ENCODE measurements at places on chromosomes 11 and 22.

GRCh38 chr11:126082251-126083109, 19.8 kb upstream of the CDON start:
- no peak for DNase-seq

DNA sequence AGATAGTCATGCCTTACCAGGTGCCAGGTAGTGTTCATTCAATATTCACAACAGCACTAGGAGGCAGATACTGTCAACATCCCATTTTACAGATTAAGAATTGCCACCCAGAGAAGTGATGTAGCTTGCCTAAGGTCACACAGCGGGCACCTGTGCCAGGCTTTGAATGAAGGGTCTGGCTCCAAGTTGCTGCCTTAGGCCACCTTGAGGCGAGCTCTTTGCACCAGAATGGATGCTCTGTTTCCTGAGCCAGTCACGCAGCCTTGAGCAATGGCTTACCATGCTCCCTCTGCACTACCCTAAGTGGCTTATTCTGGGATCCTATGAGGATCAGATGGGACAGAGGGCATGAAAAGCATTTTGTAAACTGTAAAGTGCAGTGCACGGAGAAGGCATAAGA, 25.1 kb upstream of the TIMP3 start:
- no peak for DNase-seq

GRCh38 chr22:39655004-39655579, 84.5 kb downstream of the CACNA1I start:
- no peak for DNase-seq

DNA sequence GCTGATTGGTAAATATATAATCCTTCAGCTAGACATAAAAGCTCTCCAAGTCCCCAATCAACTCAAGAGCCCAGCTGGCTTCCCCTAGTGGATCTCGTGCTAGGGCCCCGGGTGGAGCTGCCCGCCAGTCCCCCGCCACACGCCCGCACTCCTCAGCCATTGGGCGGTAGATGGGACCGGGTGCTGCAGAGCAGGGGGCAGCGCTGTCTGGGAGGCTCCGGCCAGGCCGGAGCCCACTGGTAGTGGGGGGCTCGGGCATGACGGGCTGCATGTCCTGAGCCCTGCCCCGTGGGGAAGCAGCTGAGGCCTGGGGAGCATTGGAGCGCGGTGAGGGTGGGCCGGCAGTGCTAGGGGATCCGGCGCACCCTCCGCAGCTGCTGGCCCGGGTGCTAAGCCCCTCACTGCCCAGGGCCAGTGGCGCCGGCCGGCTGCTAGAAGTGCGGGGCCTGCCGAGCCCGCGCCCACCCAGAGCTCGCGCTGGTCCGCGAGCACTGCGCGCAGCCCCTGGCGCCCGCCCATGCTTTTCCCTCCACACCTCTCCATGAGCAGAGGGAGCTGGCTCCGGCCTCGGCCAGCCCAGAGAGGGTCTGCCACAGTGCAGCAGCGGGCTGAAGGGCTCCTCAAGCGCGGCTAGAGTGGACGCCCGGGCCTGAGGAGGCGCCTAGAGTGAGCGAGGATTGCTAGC, 1680.6 kb upstream of the RAG2 start:
- no peak for DNase-seq

GRCh38 chr11:2748814-2749554, 49.2 kb upstream of the KCNQ1OT1 start:
- DNase-seq = no peak

- DNase-seq = no peak
These were observed 94.5 kb upstream of the FGF3 start for GRCh38 chr11:69913591-69914285.

DNA sequence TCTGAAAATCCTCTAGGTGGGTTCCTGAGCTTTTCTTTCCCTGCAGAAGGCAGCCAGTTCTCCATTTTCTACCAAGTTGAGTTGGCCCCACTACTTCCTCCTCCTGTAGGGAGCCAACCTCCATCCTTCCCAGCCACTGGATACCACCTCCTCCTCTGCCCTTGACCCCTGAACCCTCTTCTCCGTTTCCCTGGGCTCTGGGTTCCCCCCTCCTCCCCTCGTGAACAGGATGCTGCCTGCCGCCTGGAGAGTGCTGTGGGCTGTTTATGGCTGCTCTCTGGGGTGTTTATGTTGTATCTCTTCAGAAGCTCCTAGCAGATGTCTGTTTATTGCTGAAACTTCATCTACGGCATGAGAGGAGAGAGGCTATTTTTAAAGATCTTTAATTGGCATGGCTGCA, 8.6 kb downstream of the MICAL2 start:
- DNase-seq = no peak

- DNase-seq = no peak
These were observed 23.8 kb downstream of the SLC6A5 start for GRCh38 chr11:20623252-20623651.

GRCh38 chr11:121807051-121807450, 309.0 kb downstream of the BLID start:
- DNase-seq = no peak

DNA sequence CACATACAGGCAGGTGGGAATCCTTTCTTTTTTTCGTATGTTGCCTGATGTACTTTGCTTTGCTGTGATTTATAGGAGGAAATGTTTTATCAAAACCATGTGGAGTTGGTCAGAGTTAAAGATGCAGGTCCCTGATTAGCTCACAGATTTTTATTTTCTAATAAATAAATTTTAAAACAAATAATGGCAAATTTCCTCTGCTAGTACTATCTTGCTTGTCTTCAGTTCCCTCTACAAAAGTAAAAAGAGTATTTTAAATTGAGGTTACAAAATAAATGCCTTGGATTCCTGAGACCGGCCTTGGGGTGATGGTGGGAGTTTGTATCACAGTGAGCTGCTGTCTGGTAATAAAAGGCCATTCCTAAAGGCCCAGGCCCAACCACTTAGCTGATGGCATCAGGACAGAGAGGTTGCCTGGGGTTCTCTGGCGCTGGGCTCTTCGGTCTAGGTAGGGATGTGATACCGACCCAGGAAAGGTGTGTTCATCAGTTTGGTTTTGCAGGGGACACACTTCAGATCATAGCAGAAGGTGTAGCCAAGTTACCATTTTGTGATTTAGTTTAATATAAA, 129.0 kb downstream of the TBC1D22A start:
- peak; percentile 1 for DNase-seq

DNA sequence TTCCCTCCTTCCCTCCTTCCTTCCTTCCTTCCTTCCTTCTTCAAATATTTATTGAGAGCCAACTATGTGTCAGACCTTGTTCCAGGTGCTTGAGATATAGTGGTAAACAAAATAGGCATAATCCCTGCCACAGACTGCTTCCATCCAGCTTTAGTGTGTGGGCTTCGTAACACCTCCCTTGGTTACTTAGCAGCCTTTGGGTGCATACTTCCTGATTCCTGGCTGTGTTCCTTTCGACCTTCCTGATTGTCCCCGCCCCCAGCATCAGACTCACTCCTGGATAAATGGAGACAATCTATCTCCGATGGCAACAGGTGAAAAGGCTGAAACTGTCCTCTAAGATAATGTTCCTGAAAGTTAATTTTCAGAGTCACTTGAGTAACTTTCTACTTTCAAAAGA, 13.5 kb downstream of the CCDC81 start:
- no peak for DNase-seq

- DNase-seq = no peak
These were observed 19.1 kb upstream of the RCN1 start for GRCh38 chr11:32071811-32072210.

DNA sequence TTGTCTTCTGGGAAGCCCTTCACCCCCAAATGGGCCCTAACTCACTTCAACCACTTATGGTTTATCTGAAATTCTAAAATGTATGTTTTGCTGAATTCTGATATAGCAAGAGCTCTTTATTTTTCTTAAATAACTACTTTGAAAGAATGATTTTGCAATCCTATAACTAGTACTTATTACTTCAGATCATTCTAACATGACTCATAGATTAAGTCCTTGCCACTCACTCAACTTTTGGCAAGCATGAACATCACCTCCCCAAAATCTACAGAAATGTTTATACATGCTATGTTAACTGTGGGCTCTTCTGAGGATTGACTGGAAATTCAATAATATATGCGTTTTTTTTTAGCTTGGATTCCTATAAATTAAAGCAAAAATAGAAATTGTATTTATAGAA, 367.4 kb upstream of the FAT3 start:
- DNase-seq = no peak

GRCh38 chr11:101870510-101870909, 44.3 kb upstream of the CEP126 start:
- DNase-seq = no peak

- no peak for DNase-seq
These were observed 209.8 kb downstream of the TBC1D22A start for GRCh38 chr22:46972256-46972655.

GRCh38 chr11:86484795-86485166, 110.1 kb downstream of the CCDC81 start:
- DNase-seq = no peak

GRCh38 chr11:6323291-6323905, 3.1 kb upstream of the CAVIN3 start:
- no peak for DNase-seq

- DNase-seq = no peak
These were observed 133.7 kb upstream of the HSD17B12 start for GRCh38 chr11:43546561-43547429.

DNA sequence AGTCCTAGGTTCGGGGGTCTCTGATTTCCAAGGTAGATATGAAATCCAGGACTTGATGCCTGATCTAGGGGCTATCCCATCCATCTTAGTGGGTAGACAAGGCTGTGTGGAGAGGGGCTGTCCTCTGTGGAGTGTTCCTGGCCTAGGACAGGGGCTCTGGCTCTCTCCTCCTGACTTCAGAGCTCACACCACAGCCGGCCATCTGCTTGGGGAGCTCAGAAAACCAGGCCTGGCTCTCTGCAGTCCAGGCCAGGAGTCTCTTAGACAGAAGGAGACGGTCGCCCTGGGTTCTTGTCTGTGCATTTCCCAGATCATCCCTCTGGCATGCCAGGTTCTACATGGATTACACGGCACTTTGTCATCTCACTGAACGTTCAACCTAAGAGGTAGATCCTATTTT, 17.9 kb downstream of the TUB start:
- DNase-seq = no peak

GRCh38 chr11:2294926-2295290, 6.8 kb downstream of the C11orf21 start:
- DNase-seq = peak; percentile 13

GRCh38 chr11:57277845-57278720, 41.0 kb upstream of the APLNR start:
- DNase-seq = peak; percentile 57

GRCh38 chr22:19520007-19520406, 4.2 kb downstream of the CLDN5 start:
- no peak for DNase-seq

DNA sequence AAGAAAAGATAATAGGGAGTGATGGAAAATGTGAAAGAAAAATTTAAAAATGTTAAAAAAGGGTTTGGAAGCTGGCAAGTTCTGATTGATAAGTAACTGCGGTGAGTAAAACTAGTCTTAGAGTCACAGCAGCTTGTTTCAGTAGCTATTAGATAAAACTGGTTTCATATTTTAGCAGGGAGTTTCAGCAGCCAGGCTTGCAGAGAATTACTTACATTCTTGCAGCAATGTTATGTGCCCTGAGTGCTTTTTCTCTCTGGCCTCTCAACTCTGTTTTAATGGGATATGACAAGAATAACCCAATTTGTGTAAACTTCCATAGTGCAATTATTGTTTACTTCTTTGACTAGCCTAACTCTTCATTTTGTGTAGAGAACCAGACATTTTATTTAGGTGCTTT, 33.6 kb downstream of the PPME1 start:
- no peak for DNase-seq

GRCh38 chr11:118304568-118305248, at the start of gene CD3E:
TSS of gene CD3E (plus strand) at chr11:118304730. CDS start at chr11:118304953, 223 bp downstream.
- DNase-seq = peak; percentile 80

DNA sequence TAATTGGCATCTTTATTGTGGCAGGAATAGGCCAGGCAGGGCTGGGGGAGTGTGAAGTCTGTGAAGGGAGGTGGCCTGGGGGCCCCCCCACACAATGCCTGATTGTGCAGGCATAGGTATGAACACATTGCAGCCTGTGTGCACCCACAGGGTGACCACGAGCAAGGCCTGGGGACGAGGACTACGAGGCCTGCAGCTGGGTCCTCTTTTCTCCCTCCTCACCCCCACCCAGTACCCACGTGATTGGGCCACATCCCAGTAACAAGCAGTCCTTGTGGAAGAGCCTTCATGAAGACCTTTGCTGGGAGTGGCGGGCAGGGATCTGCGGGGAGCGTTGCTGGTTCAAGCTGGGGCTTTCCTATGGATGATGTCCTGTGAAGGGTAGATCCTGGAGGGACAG, 29.3 kb downstream of the ZBTB16 start:
- DNase-seq = no peak

DNA sequence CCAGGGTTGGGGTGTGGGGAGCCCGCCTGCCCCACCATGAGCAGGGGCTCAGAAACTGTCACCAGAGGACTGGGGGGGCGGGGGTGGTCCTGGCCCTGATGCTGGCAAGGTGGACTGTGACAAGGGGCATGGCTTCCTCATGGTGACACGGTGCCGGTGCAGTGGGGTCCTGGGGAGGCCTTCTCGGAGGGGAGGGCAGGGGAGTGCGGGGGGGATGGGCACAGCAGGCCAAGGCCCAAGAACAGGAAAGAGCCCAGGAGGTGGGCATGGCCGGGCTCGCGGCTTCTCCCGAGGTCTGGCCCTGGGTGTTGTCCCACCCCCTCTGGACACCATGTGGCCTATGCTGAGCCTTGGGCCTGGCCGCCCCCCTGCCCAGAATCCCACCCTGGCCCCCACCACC, 47.2 kb downstream of the MOB2 start:
- no peak for DNase-seq

GRCh38 chr11:86954269-86955110, 705 bp downstream of the FZD4 start:
- DNase-seq = no peak

DNA sequence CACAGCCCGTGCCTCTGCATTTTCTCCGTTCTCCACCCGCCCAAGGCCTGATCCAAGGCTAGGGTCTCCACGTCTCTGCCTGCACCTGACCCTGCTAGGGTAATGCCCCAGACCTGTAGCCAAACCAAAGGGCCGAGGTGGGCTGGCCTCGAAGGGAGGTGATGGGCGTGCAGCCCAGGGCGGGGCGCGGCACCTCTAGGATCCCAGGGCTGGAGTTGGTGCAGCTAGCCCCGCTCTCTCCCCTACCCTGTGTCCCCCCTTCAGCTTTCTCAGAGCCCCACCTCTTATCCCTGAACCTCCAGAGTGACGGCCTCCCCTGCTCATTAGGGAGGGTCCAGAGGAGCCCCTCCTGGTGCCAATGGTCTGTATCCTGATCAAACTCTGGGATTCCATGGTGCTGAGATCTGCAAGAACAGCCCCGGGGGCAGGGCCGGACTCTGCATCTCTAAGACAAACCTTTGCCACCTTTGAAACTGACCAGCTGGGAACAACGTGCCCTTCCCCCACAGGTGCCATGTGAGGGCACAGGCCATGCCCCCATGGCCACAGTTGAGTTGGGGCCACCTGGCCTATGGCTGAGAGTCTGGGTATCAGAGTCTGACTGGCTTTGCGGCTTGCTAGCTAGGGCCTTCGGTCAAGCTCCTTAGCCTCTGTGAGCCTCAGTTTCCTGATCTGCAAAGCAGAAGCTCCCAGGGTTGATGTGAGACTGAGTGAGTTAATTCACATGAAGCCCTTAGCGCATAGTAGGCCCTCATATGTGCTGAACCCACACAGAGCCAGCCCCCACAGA, 23.1 kb upstream of the CBX7 start:
- DNase-seq = no peak

GRCh38 chr11:11478687-11479086, 125.6 kb upstream of the CSNK2A3 start:
- DNase-seq = no peak

Data from activated T-cell treated with anti-CD3 and anti-CD28 coated beads, Interleukin-2, amount 50 U/mL, for 48 hours (primary cell).